Stimulated activated naive CD8-positive, alpha-beta T cell treated with anti-CD3 and anti-CD28 coated beads, Interleukin-15, Interleukin-2, amounts not matched to agents 100 U/mL and 50 U/mL, for 24 hours (primary cell): ENCODE measurements at places on chromosomes 13 and 19.

GRCh38 chr19:45195764-45196163 is 17.2 kb downstream of the BLOC1S3 start:
- no peak for DNase-seq

DNA sequence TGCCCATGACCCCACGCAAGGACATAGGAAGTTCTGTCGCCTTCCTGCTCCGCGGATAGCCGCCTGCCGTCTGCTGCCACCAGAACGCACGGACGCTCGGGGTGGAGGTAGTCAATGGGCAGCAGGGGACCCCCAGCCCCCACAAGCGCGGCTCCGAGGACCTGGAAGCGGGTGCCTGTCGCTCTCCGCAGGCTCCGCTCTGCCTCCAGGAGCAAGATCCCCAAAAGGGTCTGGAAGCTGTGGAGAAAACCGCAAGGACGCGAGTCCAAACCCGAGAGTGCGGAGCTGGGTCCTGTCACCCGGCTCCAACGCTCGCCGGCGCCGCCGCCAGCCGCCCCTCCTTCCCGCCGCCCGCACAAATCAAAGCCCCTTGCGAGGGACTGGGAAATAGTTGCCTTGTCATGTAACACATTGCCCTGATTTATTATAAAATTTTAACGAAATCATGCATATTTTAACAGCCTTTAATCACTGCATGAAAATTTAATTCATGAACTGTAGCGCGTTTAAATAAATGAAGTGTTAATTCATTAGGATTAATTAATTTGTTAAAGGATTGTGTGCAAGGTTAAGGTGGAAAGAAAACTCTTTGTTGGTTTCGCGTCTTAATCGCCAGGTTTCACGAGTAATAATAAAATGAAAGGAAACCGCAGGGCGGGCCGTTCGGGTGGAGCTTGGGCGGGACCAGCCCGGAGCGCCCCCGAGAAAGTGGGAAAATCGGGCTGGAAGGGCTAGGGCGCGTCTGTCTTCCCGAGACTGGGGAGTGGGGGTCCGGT is 5.5 kb upstream of the POU4F1 start:
- DNase-seq: no peak

GRCh38 chr19:359653-359925 is 15.0 kb upstream of the MIER2 start:
- DNase-seq: no peak

DNA sequence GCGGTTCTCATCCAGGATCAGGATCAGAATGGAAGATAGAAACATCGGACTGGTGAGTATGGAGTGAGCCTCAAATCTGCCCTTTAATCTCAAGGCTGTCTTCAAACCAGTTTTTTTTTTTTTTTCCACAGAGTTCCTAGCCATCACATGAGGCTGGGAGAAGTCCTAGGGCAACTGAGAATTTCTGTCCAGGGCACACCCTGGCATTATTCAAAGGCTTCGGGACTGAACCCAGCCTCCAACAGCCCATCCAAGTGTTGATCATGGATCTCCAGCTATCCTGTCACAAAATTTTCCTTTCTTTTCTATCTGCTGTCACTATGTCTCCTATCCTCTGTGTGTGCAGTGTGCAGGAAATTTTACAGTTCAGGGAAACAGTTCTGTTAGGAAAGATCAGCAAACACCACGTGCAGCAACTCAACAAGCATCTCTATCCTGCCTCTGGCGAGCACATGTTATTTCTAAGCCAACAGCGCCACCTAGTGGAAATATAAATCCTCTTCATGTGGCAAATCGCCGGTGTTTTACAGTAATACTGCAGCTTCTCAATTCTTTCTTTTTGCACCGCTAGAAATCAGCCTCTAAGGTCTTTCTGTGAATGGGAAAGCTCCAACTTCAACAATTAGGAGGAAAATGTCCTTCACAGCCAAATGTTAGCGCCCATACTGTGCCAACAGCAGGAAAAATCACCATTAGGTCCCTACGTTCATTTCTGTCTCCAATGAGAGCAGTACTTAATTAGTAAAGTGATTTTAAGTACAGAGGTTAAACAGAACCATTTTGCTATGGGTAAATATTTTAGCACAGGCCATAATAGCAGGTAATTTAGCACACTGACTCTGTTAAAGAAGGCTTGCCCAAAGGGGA is 21.4 kb upstream of the ZNF181 start:
- DNase-seq: peak; percentile 44

- DNase-seq: no peak
Measured at GRCh38 chr13:31731921-31732320, 7.4 kb upstream of the RXFP2 start.

DNA sequence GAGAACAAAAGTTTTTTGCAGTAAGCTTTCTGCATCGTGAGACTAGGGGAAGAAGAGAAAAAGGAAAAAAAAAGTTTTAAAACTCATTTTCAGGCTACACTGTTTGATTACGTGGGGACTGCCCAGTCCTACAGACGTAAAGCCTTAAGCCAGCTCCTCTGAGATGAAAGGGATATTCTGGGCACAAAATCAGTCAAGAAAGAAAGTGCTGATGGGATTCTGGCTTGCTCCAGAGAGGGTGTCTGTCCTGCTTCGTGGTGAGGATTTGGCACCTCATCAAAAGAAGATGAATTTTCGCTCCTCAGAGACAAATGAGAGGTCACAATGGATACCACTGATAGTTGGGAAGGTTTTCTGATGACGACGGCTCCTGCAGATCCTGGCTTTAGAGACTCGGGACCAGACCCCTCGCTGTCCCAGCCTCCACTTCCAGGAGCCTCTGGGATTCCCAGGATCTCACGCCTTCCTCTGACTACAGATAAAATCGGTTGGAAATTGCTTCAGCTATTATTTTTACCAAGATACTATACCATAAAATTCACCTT is 9.7 kb downstream of the TEX29 start:
- no peak for DNase-seq

- no peak for DNase-seq
Measured at GRCh38 chr13:79070343-79070974, 335.6 kb downstream of the RBM26 start.

- no peak for DNase-seq
Measured at GRCh38 chr19:34127684-34128189, 44.6 kb upstream of the LSM14A start.

- DNase-seq: no peak
Measured at GRCh38 chr19:3660493-3661219, 34.1 kb upstream of the CACTIN start.

DNA sequence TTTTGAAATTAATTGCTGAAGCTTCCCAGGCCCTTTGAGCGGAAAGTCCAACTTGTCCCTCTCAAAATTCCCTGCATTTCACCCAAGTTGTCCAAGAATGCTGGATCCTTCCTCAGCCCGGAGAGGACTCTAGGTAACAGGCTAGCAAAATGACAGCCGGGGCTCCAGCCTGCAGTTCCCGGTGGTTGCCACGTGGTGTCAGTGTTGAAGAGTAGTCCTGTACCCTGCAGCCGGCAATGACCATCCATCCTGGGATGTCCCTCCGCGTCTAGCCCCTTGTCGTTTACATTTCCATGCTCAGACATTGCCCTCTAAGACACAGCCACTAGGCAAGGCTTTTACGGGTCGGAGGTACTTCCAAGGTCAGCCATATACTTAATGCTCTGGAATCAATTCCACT is 31.4 kb upstream of the MTIF3 start:
- peak; percentile 46 for DNase-seq

GRCh38 chr13:85896516-85897450 is 97.6 kb upstream of the SLITRK6 start:
- no peak for DNase-seq

DNA sequence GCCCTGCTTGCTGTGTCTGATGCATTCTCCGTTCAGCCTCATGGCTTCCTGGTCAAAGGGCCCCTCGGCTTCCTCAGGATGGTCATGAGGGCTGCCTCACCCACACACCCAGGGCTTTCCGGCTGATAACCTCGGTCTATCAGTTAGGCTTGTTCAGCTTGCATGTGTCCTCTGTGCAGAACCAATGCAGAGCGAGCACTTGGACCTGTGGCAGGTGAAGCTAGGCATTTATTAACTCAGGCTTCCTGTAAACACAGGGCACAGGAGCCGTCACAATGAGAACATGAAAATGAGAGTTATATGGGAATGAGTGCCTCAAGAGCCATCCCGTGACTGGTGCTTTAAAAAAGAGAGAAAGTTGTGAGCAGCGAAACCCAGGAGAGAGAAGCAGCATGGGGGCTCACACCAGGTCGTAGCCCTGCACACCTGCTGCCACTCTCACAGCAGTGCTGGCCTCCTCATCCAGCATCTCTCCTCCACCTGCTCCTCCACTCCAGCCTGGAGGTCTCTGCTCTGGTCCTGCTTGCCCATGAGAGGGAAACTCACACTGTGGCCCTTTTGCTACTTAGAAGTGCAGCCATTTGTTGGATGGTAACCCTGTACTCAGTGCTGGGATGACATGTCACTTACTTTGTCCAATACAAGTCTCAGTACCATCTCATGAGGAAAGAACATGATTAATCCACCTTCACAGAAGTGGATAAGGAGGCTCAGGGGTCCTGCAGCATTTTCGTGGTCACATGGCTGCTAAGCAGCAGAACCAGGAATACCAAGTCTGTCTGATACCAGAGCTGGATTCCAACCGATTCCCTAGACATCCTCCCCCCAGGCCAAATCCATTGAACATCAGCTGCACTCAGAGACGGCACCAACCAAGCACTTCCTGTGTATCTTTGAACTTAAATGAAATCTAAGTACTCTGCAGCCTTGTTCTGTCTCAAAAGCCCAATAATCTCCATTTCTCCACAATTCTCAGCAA is 50.5 kb upstream of the IRS2 start:
- DNase-seq: no peak

DNA sequence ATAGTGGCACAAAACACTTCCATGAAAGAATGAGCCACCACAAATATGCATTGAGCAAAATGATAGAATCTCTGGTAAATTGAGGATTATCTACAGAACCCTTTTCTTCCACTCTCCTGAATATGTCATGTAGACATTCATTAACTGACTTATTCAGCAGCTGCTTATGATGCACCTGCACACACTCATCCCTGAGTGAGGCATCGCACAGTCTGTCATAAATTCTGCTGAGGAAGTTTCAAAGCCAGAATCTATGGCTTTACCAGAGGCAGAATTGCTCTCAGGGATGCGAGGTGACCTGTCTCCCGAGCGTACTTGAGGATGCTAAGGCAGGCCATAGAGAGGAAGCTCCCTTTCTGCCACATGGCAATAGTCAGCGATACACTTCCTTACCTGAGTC is 1090.2 kb downstream of the UQCRFS1 start:
- DNase-seq: no peak

GRCh38 chr19:2796659-2797266 is 11.5 kb downstream of the THOP1 start:
- no peak for DNase-seq

DNA sequence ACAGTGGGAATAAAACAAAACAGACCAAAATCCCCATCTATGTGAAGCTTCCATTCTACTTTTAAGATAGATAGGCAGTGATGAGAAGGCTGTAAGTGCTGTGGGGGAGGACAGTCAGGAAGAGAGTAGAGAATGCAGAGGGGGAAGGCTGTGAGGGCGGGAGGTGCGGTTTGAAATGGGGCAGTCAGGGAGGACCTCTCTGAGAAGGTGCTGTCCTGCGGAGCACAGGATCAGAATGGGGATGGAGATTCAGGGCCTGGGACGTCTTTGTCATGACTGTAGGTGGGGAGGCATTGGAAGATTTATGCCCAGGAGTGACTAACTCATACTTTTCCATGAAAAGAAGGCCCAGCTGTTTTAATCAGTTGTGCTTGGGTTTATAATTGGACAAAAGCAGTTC is 3.9 kb upstream of the GPR183 start:
- DNase-seq: peak; percentile 50

- DNase-seq: peak; percentile 38
Measured at GRCh38 chr19:12779162-12779993, 4.0 kb upstream of the HOOK2 start.

GRCh38 chr13:66994097-66994496 is 236.0 kb downstream of the PCDH9 start:
- peak; percentile 20 for DNase-seq

DNA sequence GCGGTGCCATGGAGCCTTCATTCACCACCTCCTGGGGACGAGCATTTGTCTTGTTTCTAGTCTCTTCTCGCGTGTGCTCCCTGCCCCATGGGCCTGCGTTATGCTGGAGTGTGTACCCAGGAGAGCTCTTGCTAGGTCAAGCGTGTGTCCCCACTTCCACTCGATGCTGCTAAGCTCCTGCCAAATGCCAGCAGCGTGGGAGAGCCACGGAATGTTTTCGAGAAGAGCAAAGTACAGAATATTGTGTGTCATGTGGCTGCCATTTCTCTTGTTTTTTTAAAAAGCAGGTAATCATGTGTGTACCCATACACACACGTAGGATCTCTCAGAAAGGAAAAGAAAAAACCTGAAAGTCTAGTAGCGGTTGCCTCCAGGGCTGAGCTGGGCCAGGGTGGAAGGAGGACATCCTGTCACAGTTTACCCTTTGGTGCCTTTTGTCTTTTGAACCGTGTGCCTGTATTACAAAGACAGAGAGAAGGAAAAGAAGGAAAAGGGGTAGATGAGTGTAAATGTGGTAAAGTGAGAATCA is 28.6 kb downstream of the PAK4 start:
- no peak for DNase-seq

DNA sequence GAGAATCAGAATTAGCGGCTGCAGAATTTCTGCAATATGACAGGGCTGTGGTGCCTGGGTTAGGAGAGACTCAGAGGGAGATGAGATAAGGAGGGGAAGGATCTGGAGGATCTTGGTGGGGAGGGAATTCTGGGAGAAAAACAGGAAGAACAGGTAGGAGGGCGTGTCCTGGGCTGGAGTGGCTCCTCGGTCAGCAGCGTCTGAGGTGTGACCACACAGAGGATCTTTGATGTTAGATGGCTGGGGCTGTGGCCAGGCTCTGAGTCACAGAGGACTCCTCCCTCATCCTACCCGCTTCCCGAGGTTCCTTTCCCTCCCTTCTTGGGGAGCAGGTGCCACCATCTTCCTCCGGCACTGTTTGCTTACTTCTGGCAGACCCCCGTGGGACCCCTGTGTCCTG is 6.4 kb upstream of the KLK6 start:
- DNase-seq: no peak

GRCh38 chr19:14418856-14419105 is 360 bp downstream of the DDX39A start:
- peak; percentile 91 for DNase-seq

DNA sequence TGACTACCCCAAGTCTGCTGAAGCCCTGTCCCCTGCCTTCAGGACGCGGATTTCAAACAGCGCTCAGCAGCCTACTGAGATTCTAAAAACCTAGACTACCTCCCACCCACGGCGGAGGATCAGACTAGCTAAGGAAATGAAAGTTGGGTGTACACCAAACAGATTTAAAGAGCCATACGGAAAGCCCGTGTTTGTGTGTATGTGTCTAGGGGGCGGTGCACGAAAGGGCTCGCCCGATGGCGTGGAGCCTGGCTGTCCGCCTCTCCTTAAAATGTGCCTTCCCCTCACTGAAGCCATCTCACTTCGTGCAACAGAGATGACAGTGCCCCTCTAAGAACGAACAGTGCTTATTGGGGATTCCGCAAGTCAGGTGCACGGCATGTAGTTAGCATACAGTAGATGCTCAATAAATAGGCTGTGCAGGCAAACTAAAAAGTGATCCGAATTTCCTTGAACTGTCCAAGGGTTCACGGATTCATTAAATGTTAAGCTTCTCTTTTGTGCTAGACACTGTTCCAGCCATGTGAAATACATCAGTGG is 639 bp downstream of the LENG1 start:
- peak; percentile 43 for DNase-seq
